ENCODE measurements at places on chromosomes 3 and 15. TPM values are rescaled to one million over a fixed set of nuclear protein-coding genes. Genes with fewer than 3 reads are reported as not detected.

DNA sequence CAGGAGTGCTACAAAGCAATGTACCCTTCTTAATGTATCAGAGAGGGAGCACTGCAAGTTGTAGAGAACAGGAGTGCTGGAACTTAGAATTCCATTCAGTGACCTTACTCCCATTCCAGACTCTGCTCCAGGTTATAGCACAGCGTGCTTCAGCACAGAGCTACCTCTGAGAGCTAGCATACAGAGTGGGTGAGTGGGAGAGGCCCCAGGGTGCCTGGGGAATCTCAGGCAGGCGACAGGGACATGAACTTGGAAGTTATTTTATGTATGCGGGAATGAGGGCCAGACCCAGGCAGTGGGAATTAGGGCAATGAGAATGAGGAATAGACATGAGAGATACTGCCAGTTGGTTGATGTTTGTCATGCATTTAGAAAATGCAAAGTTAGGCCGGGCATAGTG is 3.7 kb upstream of the KNG1 start:
- no peak for DNase-seq
- H3K4me3 ChIP-seq, result no peak overlapping the region
- H3K27ac ChIP-seq, result no peak overlapping the region
- H3K36me3 ChIP-seq, result no peaks in the 10 kb centered on the region

DNA sequence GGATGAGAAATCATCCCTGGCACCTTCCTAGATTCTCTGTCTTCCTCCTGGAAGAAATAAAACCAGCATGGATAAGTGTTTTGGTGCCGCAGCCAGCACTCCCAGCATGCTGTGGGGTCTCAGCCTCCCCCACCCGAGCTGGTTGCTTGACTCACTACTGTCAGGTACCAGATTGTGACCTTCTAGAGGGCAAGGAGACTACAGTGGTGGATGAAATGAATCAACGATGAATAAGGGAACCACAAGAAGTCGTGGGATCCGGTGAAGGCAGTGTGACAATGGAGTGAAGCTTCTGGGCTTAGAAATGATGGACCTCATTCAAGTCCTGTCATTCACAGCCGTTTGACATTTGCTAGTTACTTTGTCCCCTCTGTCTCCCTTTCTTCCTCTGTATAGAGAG is 50.2 kb upstream of the SLCO3A1 start:
- no peaks in the 10 kb centered on the region for H3K27me3 ChIP-seq
- no peaks in the 10 kb centered on the region for H3K36me3 ChIP-seq
- H3K27ac ChIP-seq, result no peak overlapping the region
- no peak overlapping the region for H3K4me3 ChIP-seq
- no peaks in the 10 kb centered on the region for H3K4me1 ChIP-seq

- no peak overlapping the region for H3K4me3 ChIP-seq
- H3K27ac ChIP-seq, result no peak overlapping the region
- H3K27me3 ChIP-seq, result no peaks in the 10 kb centered on the region
- H3K36me3 ChIP-seq, result no peaks in the 10 kb centered on the region
- no peak for DNase-seq
- H3K4me1 ChIP-seq, result no peaks in the 10 kb centered on the region
Observed at GRCh38 chr15:38961931-38962330, 397.3 kb upstream of the RASGRP1 start.

- peaks cover 11% of the 10 kb centered on the region for H3K4me1 ChIP-seq
- DNase-seq, result no peak
- no peak overlapping the region for H3K27ac ChIP-seq
- no peaks in the 10 kb centered on the region for H3K27me3 ChIP-seq
- H3K4me3 ChIP-seq, result no peak overlapping the region
- no peaks in the 10 kb centered on the region for H3K36me3 ChIP-seq
Observed at GRCh38 chr15:69994429-69995205, 103.1 kb downstream of the TLE3 start.

Gene MOBP
- not detected for total RNA-seq
